ENCODE measurements at places on chromosomes 13 and 19.

DNA sequence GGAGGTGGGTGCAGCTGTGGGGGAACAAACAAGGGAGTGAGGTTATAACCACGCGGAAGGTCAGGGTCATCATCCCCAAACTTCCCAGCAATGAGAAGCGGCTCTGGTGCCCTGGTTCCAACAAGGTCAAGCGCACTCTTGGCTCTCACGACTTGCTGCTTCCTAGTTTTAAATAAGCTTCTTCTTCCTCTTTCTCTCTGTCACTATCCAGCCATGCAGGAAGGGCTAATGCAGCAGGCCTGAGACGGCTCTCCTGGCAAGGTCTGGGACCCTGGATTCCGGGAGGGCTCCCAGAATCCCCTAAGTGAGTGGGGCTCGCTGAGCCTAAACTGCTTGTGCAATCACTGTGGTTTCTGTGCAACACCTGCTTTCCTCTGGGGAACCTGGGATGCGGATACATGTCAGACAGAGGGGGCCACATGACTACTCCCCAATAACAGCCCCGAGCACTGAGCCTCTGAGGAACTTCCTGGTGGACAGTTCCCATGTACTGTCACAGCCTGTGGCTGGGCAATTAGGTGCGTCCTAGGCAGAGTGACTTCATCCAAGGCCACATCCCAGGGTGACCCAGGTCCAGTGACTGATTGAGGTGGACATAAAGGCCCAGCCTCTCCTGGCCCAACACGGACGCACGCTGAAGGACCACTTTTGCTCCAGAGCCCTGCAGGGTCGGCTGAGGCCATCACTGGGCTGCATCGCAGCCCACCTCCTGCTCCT, 24.2 kb downstream of the VRK3 start:
- DNase-seq, result no peak

DNA sequence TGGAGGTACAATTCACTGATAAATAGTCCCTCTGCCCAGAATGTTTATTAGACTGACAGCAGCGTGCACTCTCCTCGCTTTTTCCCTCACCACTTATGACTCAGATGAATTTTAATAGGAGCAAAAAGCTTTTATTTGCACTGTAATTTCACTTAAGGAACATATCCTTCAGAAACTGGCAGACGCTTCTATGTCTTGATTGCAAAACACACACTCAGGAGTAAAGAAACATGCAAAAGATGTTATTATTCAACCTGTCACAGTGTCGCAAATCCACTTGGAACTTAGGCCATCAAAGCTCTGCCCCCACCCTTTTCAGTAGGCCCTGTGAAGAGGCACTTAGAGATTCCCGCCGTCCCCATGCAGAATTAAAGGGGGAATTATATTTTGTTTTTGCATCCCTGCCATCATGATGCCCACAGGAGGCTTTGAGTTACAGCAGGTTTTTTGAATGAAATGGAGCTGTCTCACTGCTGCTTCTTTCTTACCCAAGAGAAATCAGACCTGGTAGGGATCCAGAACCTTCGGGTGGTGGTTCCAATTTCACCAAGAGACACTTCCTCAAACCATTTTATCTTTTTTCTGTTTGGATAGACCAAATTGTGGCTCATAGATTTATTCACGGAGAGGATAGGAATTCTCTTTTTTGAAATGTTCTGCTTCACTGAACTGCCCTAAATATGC, 74.5 kb downstream of the GGACT start:
- DNase-seq, result no peak

GRCh38 chr19:29370276-29370675, 155.5 kb upstream of the VSTM2B start:
- no peak for DNase-seq

DNA sequence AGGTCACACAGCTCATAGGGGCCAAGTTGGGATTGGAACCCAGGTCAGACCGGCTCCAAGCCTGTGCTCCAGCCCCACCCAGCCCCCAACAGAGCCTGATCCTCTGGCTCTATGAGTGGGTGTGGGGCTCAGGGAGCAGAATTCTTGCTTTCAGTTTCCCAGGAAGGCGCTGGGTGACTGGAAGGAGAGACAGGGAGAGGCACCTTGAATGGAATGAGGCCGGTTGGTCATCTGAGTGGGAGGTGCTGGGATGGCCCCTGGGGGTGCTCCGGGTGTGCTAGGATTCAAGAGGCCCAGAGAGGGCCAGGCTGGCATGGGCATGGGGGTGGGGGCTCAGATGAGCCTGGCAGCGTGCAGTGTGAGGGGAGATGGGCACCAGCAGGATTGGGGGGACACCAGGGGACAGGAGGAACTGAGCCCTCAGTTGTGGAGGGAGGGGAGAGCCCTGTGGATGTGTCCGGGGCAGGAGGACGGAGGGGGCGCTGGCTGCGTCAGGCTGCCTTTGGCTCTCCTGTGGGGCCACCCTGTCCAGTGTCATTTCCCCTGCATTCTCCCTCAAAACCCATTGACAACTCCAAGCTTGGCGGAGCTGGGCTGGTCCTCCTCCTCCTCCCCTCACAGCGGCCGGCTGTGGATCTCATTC, 31.2 kb upstream of the ANKRD10 start:
- no peak for DNase-seq

DNA sequence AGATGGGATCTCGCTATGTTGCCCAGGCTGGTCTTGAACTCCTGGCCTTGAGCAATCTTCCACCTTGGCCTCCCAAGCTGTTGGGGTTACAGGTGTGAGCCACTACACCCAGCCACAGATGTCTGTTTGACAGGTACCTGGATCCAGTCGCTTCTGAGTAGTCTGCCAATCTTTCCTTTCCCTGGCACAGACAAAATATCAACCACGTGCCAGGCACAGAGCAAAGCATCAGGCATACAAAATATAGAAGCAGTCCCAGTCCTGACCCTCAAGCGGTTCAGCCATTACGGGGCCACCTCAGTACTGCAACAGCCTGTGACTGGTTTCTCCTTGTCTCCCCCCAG, 3.8 kb downstream of the ELAVL1 start:
- DNase-seq, result no peak

GRCh38 chr13:40996426-40997092, 22.6 kb downstream of the ELF1 start:
- no peak for DNase-seq

GRCh38 chr19:30547246-30547645, 175.1 kb downstream of the ZNF536 start:
- DNase-seq, result no peak
